Stimulated activated CD4-positive, alpha-beta T cell treated with anti-CD3 and anti-CD28 coated beads, Interleukin-12 subunit alpha, Interleukin-12 subunit beta, amount 100 ng/mL, for 24 hours (primary cell): ENCODE measurements at places on chromosomes 11 and 22.

GRCh38 chr22:22866381-22867111, 21.1 kb upstream of the IGLL5 start:
- DNase-seq, result no peak

- DNase-seq, result no peak
These were observed 8.3 kb downstream of the SRSF8 start for GRCh38 chr11:95074792-95075563.

DNA sequence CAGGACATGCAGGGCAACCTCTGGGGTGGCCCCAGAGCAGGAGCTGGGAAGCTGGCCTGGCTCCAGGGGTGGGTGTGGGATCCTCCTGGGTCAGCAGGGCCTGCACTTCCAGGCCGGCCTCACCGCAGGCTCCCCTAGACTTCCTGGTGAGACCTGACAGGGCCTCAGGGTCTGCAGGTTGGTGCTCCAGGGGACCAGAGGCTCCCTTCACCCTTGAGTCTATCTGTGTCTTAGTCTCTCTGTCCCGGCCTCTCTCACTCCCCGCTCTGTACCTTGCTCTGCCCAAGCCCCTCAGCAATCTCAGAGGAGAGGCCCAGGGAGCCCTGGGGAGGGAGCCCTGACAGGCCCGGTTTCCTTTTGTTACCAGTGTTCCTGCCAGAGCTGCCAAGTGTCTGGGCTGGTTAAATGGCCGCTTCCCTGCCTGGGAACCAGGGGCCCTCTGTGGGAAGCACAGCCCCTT, 13.9 kb downstream of the CD82 start:
- no peak for DNase-seq

- no peak for DNase-seq
These were observed 71.2 kb downstream of the LRRC32 start for GRCh38 chr11:76599041-76600013.

GRCh38 chr22:23775779-23776375, 3.2 kb downstream of the MMP11 start:
- no peak for DNase-seq

DNA sequence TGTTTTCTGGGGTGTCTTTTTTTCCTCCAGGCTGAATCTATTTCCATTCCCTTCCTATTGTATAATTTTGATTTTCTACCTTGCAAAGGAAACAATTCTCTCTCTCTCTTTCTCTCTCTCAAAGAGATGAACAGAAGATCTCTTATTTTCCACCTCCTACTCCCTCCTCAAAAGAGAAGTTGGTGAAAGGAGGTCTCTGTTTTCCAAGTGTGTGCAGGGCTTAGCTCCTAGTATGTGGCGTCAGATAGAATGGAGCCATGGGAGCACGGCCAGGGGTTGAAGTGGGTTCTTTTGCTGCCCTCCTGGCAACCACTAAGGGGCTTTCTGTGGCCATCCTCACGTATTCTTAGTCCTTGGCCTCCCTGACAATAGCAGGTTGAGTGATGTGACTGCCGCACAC, 480 bp downstream of the TRIM34 start:
- no peak for DNase-seq

DNA sequence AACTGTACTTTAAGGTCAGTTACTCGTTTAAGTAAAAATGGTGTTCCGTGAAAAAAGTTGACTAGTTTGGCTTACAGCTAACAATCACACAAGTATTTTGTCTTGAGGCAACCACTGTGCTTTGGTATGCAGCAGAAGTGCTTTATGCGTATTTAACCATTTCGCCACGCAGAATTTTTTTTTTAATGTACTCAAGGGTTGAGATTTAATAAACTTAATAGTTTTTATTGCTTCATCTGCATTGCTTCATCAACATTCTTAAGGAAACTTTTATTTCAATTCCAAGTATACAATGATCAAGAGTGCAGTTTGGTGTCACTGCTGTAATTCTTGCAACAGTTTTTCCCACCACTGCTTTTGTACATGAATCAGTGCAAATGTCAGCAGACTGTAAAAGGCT, 66.4 kb downstream of the ZNRF3 start:
- no peak for DNase-seq

DNA sequence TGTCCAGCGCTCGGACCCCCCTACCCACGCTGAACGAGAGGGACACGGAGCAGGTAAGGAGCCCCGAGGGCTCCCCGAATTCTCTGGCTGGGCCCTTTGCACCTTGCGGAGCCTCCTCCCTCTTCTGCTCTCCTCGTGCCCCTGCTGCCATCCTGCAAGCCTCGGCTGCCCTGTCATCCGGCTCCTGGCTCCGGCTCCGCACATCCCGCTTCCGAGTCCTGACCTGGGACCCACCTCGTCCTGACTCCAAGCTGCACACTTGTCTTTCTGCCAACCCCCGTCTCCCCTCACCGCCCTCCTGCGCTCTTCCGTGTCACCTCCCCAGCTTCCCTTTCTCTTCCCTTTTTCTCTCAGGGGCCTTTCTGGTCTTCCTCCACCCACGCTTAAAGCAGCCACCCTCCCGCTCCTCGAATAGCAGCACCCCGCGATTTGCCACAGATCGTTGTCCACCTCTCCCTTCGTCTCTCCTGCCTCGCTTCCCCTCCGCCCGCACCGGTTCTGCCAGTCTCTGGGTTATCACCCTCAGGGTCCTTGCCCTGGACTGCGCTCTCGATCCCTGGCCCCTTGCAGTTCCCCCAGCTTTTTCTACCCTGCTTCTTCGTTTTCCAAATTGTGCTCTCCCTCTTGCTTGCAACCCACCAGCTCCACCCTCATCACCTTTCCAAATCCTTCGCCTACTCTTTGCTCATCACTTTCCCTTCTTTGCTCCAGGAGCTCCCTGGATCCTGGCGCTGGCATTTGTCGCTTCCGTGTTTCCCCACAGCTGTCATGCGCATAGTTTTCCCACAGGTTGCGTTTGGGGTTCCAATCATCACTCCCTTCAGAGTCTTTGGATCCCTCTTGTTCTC, 822 bp downstream of the MARK2 start:
- DNase-seq, result no peak
